SJCRH30 (cell line): ENCODE measurements at places on chromosomes 1 and 21. TPM values are rescaled to one million over a fixed set of nuclear protein-coding genes. Genes with fewer than 3 reads are reported as not detected.
A peak's percentile ranks its signal among the peaks of the same experiment; 100 is the strongest.

KCNN3 gene
- total RNA-seq, result 27.7 and 29.3 TPM in 2 replicates

- DNase-seq, result no peak
Observed at GRCh38 chr1:243273945-243274344, 18.1 kb downstream of the SDCCAG8 start.

FMO4 gene
- 0.87 and 1.4 TPM in 2 replicates for total RNA-seq

QSOX1 gene
- total RNA-seq, result 9.8 and 11.6 TPM in 2 replicates

- DNase-seq, result no peak
Observed at GRCh38 chr1:222592171-222592570, 2.4 kb upstream of the TAF1A start.

TIAM1 gene
- 6.0 and 9.5 TPM in 2 replicates for total RNA-seq

DNA sequence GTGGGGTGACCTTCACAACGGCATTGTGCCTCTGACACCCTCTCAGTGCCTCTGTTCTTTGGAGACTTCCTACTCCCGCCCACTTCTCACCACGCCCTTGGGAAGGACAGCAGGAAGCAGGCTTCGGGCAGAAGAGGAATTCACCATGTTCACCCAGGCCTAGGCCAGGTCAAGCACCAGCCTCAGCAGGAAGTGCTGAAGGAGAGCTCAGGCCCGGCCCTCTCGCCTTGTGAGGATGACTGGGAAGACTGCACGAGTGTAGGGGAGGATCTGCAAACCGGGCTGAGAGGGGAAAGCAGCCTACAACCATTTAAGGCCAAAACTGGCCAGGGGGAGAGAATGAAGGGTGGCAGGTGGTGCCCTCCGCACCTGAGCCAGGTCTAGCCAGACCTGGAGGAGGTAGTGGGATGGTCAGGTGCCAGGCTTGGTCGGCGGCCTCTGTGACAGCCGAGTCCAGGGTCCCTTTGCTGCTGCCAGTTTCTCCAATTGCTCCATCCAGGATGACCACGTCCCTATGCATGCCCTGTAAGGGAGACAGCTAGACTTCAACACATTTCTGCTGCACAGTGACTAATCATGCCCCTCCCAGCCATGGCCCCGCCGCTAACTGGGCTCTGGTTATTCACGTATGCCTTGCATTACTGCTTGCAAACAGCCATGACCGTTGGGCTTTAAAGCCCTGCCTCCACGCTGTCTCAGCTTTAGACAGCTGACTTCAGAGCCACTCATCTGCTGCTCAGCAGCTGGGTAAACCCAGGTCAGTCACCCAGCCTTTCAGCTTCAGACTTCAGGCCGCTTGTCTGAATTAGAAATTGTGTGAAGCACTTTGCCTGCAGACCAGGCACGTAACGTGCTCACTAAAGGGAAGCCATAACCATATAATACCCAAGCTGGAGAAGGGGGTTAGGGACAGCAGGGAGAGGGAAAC, 8.9 kb downstream of the MRTO4 start:
- peak; percentile 89 for DNase-seq

SPATA45 gene
- total RNA-seq, result not detected in 2 replicates
